Left ventricle myocardium superior (tissue), 1 donor: ENCODE measurements at places on chromosomes 7 and 10.

GRCh38 chr7:12612622-12613021, 42.1 kb downstream of the SCIN start:
- DNase-seq: no peak

- DNase-seq: peak; percentile 89
These were observed 15.8 kb upstream of the TRIM8 start for GRCh38 chr10:102628451-102628911.

DNA sequence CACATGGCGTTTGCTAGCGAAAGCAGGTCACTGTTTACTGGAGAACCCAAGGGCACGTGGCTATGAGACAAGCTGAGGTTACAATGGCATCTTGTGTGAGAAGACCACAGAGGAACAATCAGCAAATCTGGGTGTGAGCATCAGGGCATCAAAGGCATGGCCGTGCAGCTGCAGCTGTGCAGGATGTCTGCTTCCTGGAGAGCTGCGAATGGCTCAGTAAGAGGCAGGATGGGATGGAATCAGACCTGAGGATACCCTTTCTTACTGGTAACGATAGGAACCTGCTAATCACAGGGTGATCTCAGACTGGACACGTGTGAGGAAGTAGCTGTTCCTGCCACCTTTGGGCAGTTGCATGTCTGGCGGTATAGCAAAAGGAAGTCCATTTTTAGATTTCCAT, 119.5 kb downstream of the RNF216 start:
- no peak for DNase-seq

- DNase-seq: no peak
These were observed 7.0 kb upstream of the ALDH18A1 start for GRCh38 chr10:95663496-95663895.

DNA sequence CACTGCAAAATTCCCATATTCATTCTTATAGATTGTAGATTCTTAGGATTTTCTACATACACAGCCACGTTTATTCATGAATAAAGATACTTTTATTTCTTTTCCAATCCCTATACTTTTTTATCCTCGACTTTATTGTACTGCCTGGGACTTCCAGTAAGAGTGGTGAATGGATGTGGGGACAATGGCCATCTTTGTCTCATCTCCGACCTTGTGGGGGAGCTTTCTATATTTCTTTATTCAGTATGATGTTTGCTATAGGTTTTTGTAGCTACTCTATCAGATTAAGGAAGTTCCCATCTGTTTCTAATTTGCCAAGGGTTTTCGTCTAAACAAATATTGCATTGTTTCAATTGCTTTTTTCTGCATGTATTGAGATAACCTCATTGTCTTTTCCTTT, 184.3 kb downstream of the FOXP2 start:
- no peak for DNase-seq

GRCh38 chr7:99076615-99077014, 67.3 kb downstream of the SMURF1 start:
- no peak for DNase-seq

DNA sequence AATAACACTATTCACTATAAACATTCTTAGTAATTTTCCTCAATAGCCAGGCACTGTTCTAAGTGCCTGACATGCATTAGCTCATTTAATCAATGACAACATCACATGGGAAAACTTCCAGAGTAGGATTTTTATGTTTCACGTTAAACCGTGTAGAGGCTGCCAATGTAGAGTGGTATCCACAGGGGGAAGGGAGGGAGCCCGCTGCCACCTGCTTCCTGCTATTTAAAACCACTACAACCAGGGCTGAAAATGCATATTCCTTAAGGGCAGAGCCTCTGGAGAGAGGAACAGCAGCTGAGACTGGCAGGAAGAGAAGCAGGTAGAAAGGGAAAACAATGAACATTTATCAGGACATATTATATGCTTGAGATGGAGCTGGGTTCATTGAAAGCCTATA, 684.3 kb upstream of the AUTS2 start:
- DNase-seq: no peak

GRCh38 chr7:76252021-76252420, 50.3 kb downstream of the SRRM3 start:
- no peak for DNase-seq

DNA sequence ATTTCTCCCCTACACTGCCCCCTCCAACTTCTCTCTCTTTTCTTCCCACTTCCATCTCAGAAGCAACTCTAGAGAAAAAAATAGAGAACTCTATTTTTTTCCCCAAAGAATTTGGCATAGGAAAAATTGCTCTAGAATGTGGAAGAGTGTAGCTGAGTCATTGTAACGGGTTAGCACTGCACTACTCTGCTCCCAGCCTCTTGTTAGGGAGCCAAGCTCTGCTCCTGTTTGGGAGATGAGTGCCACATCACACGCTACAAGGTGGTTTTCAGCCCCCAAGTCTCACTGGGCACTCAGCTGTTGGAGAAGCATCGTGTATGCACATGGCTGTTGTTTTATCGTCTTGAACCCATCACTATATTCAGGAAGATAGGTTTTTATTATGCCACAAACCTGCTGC, 136.4 kb downstream of the BMPER start:
- DNase-seq: no peak

DNA sequence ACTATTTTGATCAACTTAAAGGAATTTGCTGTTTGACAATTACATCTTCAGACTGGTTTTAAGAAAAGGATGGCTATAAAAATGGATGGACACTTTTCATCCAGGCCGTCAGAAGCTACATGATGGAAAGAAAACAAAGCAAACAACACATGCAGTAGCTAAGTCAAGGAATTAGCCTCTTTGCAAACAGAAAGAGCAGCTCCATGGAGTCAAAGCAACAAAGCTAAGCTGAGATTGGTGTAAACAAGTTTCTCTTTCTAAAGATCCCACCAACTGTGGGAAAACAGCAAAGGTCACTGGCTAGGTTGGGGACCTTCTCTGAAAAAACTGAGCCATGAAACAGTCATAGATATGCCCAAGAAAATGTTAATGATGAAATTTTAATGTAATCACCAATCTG, 98.9 kb downstream of the RNF133 start:
- no peak for DNase-seq

DNA sequence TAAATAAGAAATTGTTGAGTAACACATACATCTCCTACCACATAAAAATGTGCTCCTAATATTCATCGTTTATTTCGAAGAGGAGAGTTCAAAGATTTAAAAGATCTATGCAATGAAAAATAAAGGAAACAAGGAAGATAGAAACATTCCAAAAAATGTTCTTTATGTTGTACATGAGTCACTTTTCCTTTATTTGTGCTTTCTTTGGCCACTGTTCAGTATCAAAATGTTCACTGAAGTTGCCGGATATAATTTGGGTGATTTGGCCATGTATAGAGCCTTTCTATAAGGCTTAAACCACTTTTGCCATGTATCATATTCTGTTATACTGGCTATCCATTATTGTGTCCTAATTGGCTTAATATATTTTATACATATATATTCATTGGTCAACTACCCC, 62.9 kb upstream of the PRR15 start:
- no peak for DNase-seq

DNA sequence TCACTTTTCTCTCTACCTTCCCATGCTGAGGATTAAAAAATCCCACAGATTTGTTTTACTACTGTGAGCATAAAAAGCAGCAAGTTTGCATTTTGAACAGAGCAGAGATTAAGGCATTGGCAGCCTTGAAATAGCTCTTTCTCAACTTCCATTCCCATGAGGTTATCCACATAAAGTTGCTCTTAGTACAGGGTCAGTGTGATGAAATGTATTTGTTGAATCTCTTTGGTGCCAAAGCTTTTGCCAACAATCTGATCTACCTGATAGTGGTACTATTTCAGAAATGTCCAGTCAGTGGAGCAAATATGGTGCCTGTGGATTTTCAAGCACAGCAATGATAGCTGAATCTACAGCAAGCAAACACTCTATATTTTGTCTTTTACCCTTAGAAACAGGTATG, 254.8 kb downstream of the INHBA start:
- no peak for DNase-seq

DNA sequence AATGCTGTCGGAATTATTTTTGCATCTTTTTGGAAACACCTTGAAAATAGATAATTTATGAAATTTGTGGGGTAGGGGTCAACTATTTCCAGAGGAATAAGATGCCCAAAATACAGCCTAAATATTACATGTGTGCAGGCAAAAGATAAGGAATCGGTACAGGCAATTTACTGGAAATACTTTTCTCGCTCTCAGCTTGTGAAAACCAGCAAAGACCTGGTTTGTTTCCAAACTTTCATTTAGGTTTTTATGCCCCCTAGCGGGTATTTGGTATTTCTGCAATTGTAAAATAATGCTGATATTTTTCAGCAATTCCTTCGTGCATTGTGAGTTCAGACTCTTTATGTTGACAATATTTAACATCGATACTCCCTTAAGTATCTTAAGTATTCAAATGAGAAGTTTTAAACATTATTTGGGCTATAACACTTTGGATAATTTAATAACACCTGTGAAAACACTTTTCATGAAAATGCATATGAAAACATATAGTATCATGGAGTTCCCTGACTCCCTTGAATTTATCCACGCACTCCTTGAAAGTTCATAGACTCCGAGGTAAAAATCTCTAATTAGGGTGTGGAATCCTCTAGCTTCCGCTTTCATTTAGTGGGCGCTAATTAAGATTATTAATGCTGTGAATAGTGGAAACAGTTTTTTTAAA, 132.4 kb downstream of the TSPAN12 start:
- no peak for DNase-seq

- DNase-seq: peak; percentile 39
These were observed 92.7 kb upstream of the GPR26 start for GRCh38 chr10:123573236-123574108.

DNA sequence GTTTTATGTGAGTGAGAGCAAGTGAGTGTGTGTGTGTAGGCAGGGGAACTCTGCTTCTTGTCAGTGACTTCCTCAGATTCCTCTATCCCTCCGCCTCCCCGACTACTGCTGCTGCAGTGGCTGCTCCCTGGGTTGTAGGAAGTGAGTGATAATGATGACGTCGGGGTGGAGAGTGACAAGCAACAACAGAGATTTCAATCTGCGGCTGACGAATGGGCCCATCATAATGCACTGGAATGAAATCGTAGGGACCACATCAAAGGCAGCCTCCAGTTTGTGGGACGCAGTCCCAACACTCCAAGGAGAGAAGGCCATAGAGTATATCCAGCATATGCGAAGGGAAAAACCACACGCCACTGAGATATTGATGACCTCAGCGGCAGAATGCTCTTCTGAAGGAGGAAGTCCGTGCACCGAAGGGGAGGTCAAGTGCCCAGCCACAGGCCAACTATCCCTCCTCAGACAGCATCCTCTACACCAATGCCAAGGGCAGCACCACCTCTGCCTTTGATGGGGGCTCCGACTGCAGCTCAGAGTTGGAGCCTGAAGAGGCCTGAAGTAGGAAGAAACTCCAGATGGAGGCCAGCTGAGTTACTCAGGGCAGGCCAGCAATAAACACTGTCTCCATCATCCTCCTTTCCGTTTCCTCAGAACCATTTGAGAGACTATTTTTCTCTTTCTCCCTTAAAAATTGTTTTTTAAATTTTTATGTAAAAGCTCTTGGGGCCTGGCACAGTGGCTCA, 11.3 kb upstream of the STMP1 start:
- no peak for DNase-seq

- DNase-seq: no peak
These were observed 2.7 kb upstream of the SYPL1 start for GRCh38 chr7:106114716-106115383.

GRCh38 chr10:42707234-42707633, 68.9 kb upstream of the ZNF33B start:
- no peak for DNase-seq

DNA sequence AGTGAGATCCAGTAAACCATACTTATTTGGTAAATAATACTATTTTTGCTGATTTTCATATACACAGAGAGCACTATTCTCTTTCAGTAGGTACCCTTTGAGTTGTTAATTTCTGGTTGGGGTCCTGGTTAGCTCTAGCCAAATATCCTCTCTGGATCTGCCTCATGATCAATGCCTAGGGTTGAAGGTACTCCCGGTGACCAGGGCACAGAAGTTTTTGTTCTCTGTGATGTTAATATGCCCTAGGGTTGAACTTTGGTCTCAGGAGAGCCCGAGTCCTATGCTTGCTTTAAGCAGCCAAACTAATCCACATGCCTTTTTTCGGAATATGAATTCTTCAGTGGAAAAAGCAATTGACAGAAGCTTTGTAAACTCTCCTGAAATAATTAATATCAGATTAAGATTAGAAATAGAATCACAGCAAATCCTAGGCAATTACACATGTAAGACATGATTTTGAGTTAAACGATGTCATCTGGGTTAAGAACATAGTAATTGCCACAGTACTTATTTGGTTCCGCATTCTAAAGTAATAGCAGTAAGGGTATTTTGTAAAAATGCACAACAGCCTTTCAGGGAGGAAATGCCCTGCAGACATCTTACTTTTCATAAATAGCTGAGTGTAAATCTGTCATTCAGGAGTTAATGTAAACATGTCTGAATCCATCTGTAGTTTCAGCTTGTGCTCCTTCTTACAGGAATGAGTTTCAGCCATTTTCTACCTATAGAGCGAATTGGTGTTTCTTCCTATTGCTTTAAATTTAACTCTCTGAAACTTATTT, 10.1 kb downstream of the CHN2 start:
- no peak for DNase-seq

DNA sequence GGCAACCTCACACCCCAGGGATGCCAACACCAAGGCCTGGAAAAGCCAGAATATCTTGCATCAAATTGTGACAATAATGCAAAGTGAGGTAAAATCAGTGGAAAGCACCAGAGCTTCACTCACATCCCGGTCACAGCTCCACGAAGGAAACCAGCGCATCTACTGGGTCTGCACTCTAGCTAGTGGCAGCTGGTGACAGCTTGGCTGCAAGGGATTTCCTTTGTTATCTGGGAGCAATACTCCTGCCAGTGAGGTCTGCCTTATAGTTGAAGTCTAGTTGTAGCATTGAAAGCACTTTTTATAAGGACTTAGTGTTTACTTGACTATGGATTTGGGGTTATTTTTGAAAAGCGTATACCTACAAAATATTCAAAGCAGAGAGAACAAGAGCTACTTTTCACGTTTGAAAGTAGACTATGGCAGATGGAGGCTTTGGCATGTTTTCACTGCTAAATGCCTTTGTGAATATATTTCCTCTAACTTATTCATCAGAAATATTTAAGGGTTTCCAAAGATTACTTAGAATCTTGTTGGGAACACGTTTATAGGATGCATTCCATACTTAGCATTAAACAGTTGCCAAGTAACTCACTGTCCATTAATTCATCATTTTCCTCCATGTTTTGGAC, 26.1 kb downstream of the WDFY4 start:
- peak; percentile 45 for DNase-seq
